ENCODE measurements at places on chromosomes 2 and 18.

- peak; percentile 84 for DNase-seq
Measured at GRCh38 chr2:219253753-219254589, at the start of gene TUBA4A. Gene TUBA4A (minus strand): TSS chr2:219253918. CDS start chr2:219253858, 60 bp downstream.

DNA sequence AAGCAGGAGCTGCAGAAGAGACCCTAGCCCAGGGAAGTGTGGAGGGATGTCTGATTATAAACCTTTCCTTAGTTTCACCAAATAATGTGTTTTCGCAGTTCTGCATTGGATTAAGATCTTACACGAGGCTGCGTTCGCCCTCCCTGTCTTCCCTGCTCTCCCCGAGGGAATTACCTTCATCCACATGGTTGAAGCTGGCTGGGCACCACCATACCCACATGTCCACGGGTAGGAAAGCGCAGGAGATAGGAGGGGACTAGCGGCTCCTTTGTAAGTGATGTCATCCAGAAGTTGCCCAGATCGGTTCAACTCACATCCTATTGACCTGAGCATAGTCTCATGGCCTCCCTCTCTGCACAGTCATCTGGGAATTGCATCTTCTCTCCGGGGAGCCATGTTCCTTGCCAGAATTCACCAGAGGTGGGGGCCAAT, 1.1 kb downstream of the TTL start:
- DNase-seq: peak; percentile 69

GRCh38 chr2:47072728-47073191, 82.3 kb downstream of the STPG4 start:
- no peak for DNase-seq

GRCh38 chr2:179338681-179339080, 74.0 kb upstream of the SESTD1 start:
- DNase-seq: no peak

DNA sequence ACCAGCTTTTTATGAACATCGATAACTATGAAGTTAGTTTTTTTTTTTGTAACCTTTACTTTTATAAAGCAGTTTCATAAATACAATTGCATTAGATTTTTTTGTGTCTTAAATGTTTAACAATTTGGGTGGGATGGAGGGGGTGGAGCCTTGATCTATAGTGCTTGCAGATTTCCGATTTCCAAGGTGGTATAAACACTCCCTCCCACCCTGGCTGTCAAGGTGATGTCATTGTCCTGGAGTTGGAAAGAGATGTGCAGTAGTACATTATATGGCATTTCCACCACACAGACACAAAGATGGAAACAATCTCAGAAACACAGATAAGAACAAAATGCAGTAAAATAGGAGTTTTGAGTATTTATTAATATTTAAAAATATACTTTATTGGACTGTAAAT, 114.4 kb downstream of the TTN start:
- no peak for DNase-seq

GRCh38 chr18:46859855-46860254, 57.5 kb downstream of the PIAS2 start:
- DNase-seq: peak; percentile 68

- DNase-seq: no peak
Measured at GRCh38 chr2:171822525-171823322, 71.3 kb downstream of the SLC25A12 start.

- no peak for DNase-seq
Measured at GRCh38 chr2:227436436-227437174, 35.4 kb upstream of the AGFG1 start.

- DNase-seq: no peak
Measured at GRCh38 chr2:125850541-125850940, 805.4 kb upstream of the GYPC start.

GRCh38 chr2:178865146-178865936, 58.1 kb upstream of the TTN start:
- DNase-seq: no peak

DNA sequence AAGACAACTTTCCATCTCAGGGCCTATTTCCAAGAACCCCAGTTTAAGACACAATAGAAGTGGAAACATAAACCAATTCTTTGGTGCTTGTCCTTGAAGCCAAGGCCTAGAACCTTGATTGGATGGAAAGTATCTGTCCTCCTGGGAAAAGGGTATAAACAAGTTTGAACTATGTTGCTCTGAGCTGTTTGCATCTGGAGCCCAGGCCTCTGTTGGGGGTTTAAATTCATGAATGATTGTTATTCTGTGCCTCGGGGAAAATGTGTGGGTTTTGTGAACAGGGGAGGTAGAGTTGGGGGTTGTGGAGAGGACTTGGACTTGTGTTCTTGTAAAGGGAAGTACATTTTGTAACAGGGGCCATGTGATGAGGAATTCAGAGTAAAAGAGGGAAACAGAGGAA, 406.1 kb downstream of the SLC4A3 start:
- DNase-seq: peak; percentile 5

DNA sequence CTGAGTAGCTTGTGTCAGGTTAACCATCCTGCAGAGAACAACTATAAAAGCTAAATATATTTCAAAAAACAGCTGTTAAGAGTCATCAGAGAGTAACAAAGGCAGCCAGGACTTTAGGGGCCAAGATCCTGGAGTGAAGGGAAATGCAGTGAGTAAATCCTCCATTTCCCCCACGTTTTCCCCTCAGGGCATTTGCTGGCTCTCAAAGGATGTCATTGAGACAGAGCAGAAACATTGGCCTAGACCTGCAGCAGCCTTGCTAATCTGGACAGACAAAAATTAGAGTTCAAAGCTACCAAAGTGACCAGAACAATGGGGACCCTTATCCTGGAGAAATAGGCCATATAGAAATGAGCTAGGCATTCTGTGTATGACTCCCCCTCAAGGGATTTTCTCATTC, 21.1 kb upstream of the KLHL29 start:
- no peak for DNase-seq

DNA sequence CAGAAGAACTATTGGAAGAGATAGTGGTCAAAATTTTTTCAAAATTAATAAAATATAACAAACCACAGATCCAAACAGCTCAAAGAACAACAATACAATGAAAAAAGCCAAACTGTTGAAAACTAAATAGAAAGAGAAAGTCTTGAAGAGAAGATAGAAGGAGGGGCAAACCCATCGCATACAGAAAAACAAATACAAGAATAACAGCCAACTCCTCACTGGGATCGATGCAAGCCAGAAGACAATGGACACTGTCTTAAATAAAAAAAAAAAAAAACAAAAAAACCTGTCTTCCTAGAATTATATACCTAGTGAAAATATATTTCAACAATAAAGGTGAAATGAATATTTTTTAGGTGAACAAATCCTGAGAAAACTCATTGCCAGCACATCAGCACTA, 34.1 kb upstream of the ARHGAP25 start:
- DNase-seq: no peak

DNA sequence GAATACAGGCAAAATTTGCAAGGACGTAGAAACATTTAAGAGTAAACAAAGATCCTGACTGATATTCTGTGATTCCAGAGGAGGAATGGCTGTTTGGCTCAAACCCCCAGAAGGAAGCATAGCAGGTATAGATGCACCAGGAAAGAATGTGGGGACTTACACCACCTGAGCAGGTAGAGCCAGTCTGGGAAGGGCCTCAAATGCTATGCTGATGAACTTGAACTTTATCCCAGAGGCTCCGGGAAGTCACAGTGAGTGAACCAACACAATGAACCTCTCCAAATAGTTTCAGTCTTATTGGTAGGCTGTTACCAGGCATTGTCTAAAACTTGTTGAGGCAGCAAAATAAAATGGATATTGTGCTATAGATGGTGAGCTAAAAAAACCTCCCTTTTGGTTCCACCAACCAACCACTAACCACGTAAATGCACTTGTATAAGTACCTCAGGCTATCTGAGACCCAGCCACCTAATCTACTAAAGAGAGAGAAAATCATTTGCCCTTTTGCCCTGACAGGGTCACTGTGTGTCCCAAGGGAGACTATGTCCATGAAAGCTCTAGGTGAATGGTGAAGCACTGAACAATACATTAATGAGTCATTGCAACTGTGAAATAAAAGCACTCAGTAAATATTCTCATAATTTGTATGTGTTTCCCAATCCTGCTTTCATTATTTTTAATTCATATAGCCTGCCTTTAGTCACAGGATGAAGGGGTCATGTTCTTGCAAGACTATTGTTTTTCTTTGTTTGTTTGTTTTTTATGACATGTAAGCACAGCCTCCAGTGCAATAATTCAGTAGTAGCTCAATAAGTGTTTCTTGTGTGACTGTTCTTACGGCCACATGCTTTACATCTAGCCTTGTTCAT, 911.6 kb downstream of the EPHA4 start:
- DNase-seq: no peak

DNA sequence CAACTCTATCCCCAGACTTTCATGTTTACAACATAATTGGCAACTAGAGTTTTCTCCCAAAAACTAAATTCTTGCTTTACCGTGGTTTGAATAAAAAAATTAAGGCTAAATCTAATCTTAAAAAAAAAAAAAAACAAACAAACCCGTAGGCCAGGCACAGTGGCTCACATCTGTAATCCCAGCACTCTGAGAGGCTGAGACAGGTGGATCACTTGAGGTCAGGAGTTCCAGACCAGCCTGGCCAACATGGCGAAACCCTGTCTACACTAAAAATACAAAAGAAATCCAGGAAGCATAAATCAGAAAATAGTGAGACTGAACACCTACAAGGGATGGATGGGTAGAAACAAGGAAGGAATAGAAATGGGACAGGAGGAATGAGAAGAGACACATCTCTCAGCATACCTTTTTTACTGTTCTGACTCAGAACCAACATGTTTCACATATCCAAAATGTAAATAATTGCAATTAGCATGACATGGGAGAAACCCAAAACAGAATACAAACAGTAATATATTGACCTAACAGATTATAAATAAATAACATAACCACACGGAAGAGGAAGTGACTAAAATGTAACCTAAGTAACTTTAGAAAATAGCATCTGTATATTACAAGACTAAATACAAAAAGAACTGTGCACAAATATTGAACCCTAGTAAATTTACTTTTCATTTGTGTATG, 17.5 kb downstream of the MGAT4A start:
- no peak for DNase-seq

- DNase-seq: peak; percentile 42
Measured at GRCh38 chr2:74206180-74206688, 7.8 kb downstream of the MTHFD2 start.

- DNase-seq: no peak
Measured at GRCh38 chr18:46416706-46417638, 240.0 kb downstream of the LOXHD1 start.

DNA sequence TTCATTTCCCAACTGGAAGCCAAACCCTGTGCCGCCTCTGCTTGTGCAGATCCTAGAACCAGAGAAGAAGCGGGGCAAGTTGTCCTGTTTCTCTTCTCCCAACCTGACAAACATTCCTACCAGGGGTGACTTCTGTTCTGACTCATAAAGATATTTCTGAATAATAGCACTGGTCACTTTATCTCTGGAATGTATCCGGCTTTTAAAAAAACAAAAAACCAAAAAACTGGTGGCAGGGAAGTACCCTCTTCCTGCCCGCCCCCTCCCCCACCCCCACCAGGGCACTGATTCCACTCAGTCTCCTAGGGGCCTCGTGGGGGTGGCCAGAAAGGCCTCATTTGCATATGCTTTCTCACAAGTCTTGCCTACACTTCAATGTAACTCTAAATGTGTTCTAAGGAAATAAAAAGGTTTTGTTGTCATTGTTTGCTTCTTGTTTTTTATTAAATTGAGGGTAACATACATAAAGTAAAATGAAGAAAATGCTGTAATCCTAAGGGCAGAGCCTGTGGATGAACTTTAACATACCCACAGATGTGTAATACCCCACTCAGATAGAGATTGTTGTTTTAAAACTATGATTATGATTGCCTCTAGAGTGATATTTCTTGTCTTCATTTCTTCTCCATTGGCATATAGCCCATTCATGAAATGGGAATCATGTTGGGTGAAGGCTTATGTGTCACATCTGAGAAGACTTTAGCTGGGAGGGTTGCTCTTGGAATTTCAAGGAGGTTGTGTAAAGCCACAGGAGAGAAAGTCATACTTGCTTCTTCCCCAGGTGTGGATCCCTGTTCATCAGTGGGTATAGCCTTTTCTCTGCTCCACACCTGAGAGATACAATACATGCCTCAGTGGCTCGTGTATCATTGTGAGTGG, 5.3 kb upstream of the FOSL2 start:
- DNase-seq: peak; percentile 64

DNA sequence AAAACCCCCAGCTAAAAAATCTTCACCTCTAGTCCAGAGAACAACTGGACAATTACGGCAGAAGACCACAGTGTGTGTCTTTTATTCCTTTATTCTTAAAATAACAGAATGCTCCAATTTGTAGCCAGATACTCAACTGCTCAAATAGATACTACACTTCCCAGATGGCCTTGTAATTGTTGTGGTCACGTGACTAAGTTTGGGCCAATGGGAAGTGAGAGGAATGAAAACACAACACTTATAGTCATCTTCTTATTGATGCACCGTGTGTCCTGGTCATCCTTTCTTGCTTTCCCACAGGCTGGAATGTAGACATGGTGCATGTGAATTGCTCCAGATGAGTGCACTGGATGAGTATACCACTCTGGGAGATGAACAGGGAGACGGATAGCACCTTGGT, 145.1 kb downstream of the CDC42EP3 start:
- DNase-seq: no peak

DNA sequence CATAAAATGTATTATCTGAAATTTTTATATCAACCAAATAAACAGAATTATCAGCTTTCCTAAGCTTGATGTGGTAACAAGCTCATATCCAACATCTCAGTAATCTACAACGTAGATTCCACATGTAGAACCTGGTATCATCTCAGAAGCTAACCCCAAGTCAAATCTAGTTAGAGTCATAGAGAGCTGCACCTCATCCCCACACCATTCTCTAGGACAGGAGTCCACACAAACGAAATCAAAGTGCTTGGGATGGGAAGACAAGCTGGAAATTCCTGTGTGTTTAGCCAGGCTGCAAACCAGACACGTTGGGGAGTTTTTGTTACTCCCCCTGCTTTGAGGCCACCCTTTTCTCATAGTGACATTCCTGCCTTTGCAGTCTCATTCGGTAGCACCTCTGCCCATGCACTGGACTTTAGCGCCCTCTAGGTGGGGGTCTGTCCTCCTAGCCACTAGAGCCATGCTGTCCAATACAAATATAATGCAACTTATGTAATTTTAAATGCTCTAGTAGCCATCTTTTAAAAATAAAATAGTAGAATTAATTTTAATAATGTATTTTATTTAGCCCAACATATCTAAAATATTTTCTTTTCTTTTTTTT, 28.1 kb upstream of the SATB2 start:
- DNase-seq: peak; percentile 80

DNA sequence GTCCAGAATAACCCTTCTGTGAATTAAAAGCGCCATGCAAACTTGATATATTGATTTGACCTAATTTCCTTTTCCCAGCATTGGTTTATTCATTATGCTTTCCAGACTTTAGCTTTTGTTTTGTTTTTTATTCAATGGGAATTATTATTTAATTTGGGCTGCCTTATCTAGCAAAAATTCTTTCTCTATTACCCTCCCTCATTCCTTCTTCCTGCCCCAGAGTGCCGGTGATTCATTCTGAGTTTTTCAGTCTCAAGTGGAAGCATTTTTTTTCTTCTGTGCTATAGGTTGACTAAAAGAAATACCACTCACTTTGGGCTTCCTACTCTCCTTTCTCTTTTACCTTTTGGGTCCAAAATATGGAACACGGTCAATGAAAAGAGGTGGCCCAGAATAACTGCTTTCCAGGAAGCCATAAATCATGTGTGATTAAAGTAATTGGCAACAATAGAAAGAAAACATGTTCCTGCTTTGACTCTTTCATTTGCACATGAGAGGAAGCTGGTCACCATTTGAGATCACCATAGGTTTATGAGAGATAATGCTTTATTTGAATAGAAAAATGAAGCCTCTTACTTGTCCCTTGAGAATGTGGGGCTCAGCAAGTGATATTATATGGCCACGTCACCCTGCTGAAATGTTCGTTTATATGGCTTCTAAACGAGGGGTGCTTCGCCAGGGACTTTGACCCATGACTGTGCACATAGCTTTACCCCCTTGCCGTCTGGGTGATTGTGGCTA, 422.8 kb upstream of the ZEB2 start:
- DNase-seq: peak; percentile 62

Data from astrocyte of the hippocampus (primary cell).